ENCODE measurements at places on chromosomes 5 and 9.

DNA sequence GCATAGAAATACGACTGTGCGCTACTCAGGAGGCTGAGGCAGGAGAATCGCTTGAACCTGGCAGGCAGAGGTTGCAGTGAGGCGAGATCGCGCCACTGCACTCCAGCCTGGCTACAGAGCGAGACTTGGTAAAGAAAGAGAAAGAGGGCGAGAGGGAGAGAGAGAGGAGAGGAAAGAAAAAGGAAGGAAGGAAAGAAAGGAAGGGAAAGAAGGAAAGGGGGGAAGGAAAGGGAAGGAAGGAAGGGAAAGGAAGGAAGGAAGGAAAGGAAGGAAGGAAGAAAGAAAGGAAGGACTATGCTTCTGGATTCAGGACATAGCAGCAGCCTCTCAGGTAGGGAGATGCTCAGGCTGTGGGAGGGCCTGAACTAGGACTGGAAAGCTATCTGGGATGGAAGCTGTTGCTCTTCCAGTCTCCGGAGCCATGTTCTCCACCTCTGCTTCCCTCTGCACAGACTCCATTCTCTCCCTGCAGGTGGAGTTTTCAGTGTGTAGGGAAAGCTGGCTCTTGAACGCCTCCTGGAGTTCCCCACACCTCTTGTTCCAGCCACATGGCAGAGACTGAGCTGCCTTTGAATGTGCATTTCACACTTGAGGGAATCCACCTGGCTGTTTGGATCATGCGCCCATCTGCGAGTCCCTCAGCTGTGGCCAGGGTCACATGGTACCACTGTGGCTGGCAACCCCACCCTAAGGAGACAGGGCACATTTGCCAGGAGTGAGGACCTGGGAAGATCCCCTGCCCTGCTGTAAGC is 9.1 kb downstream of the SWI5 start:
- DNase-seq, result no peak

DNA sequence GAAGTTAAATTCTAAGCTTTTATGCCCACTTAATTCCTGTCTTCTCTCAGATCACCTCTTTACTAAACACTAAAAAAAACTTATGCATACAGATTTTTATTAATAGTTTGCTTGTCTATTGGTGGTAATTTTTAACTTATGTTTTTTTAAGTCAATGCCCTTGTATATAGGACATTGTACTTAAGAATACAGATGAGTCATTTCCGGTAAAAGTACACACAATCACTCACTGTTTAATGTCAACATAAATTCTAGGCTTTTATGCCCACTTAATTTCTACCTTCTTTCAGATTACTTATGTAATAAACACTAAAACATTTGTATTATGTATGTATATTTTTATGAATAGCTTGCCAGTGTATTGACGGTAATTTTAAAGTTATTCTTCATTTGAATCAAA is 872.8 kb upstream of the CDH9 start:
- DNase-seq, result no peak

DNA sequence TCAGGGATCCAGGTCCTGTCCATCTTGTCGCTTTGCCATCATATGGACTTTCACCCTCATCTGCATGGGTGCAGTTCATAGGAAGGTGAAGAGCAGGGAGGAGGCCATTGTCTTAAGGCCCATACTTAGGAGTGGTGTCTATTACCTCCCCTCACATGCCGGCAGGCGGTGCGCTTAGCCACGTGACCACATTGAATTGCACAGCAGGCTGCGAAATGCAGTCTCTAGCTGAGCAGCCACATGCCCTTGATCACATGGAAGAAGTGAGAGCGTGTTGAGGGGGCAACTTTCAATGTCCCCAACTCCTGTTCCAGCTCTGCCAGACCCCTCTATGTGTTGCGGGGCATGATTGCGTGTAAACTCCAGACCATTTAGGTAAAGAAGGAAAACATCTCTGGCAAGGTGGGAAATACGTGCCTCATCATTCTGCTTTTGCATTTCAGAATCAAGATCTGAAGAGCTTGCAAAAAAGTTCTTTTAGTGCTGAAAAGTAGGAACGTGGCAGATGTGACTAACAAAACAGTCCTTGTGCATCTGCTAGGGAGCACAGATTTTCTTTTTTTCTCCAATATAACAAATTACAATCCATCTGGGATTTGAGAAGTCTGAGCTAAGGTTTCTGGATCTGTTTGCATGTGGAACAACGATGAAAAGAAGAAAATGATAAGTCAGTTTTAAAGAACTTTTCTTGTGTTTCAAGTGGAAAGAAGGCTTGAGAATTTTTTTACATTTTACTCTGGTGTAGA is 34.4 kb downstream of the ROPN1L start:
- no peak for DNase-seq

DNA sequence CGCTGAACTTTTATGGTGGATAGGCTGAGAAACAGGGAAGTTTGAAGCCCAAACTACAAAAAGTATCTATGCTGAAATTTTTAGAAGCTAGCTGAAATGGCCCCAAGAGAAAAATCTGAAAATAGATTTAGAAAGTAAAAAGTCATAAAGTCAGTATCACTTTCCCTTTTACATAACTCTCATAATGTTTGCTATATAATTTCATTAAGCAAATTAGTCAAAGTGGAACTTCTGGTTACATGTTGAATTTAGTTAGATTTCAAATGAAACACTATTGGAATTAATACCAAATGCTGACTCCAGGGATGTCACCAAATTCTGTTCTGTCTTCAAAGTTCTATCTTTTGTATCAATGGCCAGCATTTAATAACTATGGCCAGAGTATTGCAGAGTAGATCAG is 126.9 kb downstream of the TTC39B start:
- DNase-seq, result no peak

- no peak for DNase-seq
These were observed 56.9 kb downstream of the MVB12B start for GRCh38 chr9:126383406-126384046.

- DNase-seq, result no peak
These were observed 110.5 kb upstream of the CD180 start for GRCh38 chr5:67306965-67307607.

DNA sequence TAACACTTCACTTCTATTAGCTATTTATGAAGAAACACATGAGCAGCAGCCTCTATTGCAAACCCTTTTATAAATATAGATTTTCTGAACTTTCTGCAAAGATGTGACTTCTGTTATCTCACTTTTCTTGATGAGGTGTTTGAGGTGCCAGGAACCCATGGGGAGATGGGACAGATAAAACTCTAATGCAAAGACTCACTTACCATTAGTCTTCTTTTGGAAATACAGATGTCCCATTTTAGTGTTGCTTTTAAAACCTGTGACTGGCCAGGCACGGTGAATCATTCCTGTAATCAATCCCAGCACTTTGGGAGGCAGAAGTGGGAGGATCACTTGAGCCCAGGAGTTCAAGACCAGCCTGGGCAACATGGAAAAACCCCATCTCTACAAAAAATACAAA is 171.3 kb upstream of the GAS1 start:
- no peak for DNase-seq

DNA sequence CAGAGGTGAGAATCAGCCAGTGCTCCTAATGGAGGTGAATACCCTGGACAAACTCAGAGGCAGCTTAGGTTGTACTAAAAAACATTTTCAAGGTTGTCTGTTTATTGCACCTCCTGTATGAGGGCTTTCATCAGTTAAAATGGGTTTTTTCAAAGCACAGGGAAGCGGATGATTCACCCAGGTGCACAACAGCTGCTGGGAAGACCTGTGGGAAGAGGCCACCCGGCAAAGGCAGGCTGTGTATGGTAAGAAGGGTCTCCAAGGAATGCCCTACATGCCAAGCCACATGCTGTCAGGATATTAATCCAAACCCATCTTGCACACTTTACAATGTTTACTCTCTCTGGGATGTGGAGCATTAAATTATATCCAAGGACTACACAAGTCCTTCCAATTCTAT is 14.7 kb downstream of the SIL1 start:
- DNase-seq, result no peak

GRCh38 chr9:124795881-124796431 is 19.0 kb downstream of the OLFML2A start:
- no peak for DNase-seq

GRCh38 chr5:71948206-71948605 is 159.1 kb upstream of the MAP1B start:
- no peak for DNase-seq

- DNase-seq, result no peak
These were observed 10.1 kb upstream of the ZNF484 start for GRCh38 chr9:92887880-92888338.

- no peak for DNase-seq
These were observed 16.1 kb upstream of the MXD3 start for GRCh38 chr5:177327539-177328522.

DNA sequence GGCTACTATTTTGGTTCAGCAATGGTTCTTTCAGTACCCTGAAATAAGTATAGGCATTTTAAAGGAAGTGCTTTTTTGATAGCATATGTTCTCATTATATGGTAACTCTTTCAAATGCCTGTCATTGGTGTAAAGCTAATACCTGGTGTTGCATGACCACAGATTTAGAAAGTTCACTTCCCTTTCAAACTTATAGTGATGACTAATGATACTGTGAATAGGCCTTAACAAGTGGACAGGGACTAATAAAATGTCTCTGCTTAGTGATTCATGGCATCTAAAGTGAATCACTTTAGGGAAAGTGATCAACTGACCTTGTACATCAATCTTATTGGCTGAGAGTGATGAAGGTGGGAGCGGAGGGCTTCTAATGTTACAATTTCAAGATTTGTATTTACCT is 21.6 kb downstream of the MRPL22 start:
- DNase-seq, result no peak

DNA sequence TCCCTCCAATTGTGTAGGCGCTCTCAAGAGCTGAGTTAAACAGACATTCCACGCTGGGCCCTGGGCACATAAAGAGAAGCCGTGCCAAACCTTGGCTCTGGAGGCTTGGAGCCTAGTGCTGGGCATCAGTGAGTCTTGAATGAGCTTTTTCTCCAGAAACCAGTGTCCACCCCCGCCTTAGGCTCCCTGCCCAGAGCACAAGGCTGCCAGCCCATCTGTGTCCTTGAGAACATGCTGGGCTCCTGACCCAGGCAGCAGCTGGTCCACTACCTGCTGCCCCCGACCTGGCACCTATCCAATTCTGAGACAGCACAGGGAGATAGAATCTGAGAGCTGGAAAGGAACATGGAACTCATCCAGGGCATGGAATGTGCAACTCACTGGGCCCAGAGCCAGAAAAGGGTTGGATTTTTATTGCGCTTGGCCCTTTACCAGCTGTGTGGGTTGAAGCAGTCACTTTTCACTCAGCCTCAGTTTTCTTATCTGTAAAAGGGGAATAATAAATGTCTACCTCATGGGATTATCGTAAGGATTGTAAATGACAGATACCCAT is 92.4 kb upstream of the CPLX2 start:
- DNase-seq, result no peak

- no peak for DNase-seq
These were observed 153.4 kb downstream of the PIK3R1 start for GRCh38 chr5:68369023-68369359.
